ENCODE measurements at places on chromosomes 5 and 9.

DNA sequence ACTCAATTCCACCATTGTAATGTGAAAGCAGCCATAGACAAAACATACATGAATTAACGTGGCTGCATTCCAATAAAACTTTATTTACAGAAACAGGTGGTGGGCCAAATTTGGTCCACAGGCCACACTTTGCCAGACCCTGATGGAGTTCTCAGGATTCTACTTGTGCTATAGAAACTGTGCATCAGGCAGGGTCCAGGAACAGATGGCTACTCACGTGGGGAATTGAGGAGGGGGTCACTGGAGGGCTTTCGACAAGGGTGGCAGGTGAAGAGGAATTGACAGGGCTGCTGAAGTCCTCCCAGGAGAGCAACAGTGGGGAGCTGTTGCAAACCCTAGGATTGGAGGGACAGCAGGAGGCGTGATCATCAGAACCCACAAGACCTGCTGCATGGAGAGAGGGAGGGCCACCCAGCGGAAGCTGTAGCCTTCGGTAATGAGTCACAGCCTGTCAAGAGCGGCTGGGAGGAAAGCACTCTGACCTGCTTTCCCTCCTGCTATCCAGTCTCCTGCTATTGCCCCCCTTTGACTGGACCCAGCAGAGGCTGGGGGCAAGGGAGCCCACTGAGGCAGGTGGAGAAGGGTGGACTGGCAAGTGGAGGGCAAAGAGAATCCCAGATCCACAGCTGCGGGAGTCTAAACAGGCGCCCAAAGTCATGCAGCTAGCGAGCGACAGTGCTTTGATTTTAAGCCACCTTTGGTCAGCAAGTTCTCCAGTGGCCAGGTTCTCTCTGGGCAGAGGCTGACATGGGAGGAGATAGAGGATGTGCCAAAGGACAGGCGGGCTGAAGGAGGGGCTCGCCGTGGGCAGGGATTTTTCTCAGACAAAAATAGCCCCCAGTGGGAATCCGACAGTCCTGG is 138.3 kb upstream of the SMIM23 start:
- DNase-seq = no peak

- peak; percentile 70 for DNase-seq
Measured at GRCh38 chr9:34591248-34591916, 1.9 kb upstream of the CNTFR start.

DNA sequence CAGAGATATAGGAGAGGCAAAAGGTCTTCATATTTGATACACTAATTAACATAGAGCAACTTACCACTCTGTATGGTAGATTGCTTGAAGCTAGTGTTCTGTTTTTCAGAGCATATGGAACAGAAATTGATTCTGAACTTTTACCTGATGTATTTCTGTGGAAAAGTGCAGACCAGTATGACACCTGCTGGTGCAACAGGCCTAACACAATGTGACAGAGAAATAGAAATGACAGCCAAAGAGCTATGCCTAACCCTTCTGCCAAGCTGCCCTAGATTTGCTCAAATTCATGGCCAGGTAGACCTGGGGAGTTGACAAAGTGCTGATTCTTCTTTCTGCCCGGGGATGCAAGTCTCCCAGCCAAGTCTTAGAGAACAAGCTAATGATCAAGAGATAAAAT is 65.4 kb upstream of the RNF180 start:
- no peak for DNase-seq

GRCh38 chr9:136654820-136655535 is 7.7 kb upstream of the EGFL7 start:
- DNase-seq = no peak

DNA sequence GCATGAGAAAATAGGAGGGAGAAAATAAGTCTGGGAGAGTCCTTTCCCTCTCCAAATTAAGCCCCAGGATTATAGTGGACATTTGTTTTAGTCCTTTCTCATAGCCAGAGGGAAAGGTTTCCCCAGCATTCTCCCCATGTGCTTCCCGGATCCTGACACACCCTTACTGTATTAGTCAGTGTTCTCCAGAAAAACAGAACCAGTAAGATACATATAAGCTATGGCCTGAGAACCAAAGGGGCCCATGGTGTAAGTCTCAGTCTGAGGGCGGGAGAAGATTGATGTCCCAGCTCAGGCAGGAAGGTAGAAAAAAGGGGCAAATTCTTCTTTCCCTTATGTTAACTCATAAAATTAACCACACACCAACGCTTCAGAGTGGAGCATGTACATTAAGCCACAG is 25.6 kb upstream of the SPATA31D4 start:
- no peak for DNase-seq

DNA sequence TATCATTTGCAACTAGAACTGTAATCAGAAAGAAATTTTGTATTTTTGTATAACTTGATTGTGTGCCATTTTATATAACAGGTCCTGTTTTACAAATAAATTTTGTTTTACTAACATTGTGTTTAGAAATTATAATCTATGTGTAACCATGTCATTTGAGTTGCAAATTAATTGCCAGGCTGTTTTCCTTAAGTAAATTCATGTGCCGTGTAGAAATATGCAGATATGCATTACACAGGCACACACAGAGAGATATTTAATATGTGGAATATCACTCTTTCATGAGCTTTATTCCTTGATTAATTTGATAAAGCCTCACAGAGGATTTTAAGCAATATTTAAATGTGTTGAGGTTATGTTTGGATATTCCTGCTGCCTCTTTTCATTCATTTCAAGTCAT is 56.5 kb upstream of the FSD1L start:
- no peak for DNase-seq

DNA sequence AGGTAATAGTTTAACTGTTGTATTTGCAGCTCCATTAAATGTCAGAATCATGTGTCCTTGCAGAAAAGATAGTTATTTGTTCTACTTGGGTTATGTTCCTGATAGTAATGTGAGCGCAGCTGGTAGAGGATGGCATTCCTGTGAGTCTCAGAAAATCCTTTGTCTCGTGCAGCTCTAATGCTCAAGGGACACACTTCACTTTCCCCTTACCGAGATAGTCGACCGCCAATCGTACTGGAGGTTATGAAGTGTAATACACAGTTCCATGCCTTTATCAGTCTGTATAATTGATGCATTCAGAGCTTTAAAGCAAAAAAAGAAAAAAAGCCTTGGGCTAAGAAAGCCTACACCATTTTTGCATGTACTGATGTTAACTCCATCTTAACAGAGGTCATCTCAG is 60.2 kb upstream of the SRP19 start:
- DNase-seq = no peak

- DNase-seq = no peak
Measured at GRCh38 chr5:95727764-95728191, 3.4 kb upstream of the RHOBTB3 start.

DNA sequence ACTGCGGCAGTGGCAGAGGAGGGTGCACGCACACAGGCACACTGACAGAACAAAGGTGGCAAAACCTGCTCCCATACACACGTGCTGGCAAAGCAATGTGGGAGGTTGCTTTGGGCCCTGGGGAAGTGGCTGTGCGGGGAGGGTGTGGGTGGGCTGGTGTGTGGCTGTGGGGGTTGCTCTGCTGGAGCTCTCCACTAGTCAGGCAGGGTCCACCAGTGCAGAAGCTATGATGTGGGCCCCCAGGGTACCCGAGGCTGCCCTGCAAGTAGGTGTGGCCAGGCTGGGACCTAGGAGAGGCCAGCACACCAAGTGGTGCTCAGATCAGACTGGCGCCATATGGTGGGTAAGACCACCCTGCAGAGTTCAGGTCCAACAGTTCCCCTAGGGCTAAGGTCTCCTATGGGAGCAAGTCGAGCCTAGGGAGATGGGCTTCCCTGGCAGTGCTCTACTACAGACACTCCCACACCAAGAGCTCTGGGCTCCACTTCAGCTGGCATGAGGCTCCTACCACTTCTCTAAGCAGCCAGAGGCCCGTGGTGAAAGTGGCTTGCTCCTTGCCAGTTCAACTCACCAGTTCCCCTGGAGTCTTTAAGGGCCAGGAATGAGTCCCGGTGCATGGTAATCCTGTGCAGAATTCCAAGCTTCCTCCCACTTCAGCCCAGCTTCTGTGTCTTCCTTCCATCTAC is 46.2 kb upstream of the IFNE start:
- DNase-seq = no peak

GRCh38 chr5:969408-969839 is 39.2 kb upstream of the NKD2 start:
- DNase-seq = no peak

GRCh38 chr9:137206602-137207001 is 1.1 kb downstream of the NDOR1 start:
- no peak for DNase-seq

DNA sequence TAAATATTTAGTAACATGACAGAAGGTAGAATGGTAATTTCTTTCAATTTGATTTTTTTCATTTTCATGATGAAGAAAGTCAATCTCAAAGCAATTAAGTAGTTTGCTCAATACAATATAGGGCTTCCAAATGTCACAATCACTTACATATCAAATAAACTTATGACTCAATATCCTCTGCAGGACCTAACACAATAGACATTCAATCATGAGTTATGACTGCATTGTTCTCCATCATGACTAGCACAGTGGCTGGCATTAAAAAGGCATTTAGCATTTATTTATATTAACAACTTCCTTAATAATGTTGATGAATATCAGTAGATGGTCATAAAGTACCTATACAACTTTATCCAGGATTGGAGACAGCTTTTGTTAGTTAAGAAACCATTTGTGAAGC is 1499.6 kb downstream of the EFNA5 start:
- DNase-seq = no peak
